EH (cell line): ENCODE measurements at places on chromosomes 3 and 15.

DNA sequence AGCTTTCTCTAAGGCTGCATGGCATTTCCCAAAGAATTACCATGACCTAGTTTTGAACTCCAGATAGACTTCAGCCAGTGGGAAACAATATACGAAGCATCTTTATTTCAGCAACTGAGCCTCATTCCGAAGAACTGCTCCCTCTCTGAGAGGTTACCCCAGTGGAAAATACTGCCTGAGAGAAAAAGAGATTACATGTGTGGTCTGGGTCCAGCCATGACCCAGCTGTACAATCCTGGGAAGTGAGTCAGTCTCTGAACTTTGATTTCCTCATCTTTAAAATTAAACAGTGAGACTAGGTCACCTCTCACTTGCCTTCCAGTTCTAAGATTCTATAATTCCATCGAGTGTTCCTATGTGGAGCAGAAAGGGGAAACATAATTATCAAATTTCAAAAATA lies 42.4 kb downstream of the TNIK start:
- peak; percentile 91 for DNase-seq

- DNase-seq, result no peak
Measured at GRCh38 chr3:100317912-100318311, 16.6 kb upstream of the NIT2 start.

DNA sequence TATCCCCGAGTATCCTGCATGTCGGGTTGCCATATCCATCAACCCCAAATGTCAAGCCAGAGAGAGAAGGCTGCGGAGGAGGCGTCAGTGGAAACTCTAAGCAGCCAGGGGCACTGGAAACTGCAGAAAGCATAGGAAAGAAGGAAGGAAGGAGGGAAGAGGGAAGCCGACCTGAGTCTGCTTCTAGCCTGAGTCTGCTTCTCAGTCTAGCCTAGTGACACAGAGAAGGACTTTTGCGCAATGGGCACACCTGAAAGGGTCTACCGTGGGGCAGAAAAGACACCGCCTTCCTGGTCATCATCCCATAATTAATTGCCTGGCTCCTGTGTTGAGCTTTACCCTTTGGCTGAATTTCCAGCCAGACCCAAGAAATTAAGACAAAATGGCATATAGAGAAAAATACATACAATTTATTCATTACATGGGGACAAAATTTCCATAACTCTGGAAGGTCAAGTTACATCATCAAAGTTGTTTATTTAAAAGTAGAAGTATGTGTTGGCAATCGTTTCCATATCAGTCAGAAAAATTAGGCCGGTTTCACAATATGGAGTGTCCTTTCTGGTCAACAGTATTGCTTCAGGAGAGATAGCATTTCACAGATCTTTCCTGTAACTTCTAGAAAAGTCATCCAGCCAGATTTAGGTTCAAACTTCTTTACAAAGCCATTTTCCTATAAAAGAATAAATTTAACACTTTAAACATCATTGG lies 10.3 kb downstream of the BCL2A1 start:
- no peak for DNase-seq

GRCh38 chr3:123431007-123431657 lies 17.8 kb downstream of the ADCY5 start:
- DNase-seq, result no peak

GRCh38 chr15:55990998-55991397 lies 2.4 kb downstream of the NEDD4 start:
- DNase-seq, result peak; percentile 15

DNA sequence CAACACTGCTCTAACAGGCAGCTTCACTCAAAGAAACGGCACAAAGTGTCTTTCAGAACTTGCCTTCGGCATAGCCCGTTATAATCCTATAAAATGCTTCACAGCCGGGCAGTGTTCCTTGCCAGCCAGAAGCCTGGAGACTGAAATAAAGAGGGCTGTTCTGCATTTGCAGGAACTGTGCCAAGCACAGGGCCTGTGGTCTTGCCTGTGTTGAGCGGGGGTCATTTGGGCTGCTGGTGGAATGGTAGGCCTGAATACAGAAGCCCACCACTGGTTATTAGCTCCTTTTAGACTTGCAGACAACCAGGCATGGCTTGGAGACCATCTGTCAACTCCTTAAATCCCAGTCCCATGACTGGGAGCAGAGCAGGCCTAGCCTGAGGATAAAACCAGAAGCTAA lies 4.7 kb upstream of the ARHGEF3 start:
- no peak for DNase-seq

DNA sequence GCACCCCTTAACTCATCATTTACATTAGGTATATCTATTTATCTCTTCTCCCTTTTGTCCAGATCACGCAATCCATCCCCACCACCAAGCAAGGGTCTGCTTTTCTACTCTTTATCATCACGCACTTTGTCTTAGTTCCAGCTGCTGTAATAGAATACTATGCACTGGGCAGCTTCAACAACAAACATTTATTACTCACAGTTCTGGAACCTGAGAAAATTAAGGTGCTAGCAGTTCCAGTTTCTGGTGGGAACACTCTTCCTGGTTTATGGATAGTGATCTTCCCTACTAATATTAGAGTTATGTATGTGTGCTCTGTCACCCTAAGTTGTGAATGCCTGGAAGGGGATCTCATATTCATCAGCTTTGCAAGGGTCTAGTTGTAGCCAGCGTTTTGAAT lies 687.0 kb downstream of the NTRK3 start:
- no peak for DNase-seq

DNA sequence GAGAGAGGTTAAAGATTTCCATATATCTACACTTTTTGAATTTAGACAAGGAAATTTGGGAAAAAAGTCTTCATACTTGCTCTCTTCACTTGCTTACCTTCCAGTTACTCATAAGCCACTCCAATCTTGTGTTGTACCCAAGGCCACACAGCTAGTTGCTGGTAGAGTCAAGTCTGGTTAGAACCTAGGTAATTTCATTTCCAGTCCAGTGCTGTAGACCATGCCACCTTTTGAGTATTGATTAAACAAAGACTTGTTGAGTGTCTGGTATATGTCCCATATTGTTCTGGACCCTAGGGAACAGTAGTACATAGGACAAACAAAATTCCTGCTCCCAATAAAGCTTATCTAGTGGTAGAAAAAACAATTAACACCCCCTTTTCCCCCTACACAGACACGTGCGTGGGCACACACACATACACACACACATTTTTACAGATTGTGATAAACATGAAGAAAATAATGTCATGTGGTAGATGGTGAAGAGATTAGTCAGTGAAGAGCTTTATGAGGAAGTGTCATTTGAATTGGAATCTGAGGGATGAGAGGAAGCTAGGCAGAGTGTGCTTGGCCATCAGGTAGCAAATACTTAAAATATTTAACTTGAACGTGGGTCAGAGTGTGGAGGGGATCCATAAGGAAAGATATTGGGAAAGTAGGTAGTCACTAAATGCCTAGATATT lies 2.1 kb downstream of the CMC1 start:
- DNase-seq, result peak; percentile 1

DNA sequence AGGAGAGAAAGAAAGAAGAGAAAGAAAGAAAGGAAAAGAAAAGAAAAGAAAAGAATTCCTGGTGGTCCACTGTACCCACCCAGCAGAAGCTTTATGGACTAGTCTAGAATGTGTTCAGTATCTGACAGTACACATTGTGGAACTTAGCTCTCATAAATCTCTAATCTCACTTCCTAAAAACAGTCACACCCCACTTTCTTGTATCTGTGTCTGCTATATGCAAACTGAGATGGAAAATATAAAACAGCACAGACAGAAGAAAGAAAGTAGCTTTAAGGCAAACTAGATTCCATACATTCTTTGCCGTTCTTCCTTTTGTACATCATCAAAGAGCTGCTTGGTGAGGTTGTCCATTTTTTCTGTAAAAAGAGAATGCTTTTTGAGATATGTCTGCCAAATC lies 41.1 kb upstream of the GNB5 start:
- DNase-seq, result peak; percentile 39

- no peak for DNase-seq
Measured at GRCh38 chr15:88377509-88377908, 89.7 kb downstream of the MRPL46 start.

DNA sequence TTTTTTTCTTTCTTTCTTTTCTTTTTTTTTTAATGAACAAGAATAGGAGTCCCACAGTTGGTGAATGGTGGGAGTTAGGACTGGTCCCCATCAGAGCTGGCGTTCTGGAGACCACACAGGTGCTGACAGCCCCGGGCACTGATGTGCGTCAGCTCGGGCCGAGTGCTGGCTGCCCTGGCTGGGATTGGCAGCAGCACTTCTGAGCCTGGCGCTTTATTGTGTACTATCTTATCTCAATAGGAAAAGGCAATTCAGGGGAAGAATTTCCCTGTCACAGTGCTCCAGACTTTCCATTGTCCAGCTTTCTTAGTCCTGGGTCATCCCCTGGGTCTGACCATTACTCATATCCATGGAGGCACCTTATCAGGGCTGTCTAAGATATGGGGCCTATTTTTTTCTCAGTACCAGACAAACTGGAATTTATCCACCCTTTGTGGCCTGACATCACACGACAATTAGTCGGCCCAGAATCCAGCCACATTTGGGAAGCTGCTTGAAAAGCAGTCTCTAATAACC lies 54.1 kb downstream of the TMEM44 start:
- DNase-seq, result no peak

GRCh38 chr3:152444029-152444641 lies 175.4 kb downstream of the MBNL1 start:
- DNase-seq, result peak; percentile 66
